ENCODE measurements at places on chromosomes 6 and 20.

DNA sequence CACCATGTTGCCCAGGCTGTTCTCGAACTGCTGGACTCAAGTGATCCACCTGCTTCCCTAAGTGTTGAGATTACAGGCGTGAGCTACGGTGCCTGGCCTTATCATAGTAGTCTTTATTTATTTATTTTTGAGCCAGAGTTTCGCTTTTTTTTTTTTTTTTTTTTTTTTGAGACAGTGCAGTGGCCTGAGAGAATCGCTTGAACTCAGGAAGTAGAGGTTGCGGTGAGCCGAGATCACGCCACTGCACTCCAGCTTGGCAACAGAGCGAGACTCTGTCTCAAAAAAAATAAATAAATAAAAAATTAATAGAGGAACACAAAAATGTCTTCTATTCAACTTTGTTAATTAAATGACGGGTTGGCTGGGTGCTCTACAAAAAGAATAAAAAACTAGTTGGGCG, 12.9 kb downstream of the MAPRE1 start:
- no peak for DNase-seq

DNA sequence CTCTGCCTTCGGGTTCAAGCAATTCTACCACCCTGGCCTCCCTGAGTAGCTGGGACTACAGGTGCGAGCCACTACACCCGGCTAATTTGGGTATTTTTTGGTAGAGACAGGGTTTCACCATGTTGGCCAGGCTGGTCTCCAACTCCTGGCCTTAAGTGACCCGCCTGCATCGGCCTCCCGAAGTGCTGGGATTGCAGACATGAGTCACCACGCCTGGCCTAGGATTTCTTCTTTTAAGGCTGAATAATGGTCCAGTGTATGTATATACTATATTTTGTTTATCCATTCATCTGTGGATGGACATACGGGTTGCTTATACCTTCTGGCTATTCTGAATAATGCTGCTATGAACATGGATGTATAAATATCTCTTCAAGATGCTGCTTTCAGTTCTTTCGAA, 17.1 kb downstream of the RIOK1 start:
- DNase-seq: no peak

- no peak for DNase-seq
Measured at GRCh38 chr6:64955435-64955848, 751.6 kb downstream of the EYS start.

DNA sequence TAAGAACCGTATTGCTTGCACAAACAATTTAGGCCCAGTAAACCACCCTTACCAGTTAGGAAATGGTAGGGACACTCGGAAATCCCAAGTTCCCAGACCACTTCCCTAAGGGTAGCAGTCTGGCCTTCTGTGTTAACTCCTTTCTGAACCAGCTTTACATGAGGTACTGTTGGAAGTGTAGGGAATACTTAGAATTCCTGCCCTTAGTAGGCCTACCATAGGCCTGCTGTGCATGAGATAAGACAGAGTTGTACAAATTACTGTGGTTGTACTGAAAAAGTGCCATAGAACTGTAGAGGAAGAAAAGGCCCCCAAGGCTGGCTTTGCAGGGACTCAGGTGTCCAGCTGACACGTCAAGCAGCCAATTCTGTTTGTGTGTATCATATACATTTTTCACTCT, 11.1 kb downstream of the RPRD1B start:
- DNase-seq: no peak
